ENCODE measurements at places on chromosomes 16 and 17.

DNA sequence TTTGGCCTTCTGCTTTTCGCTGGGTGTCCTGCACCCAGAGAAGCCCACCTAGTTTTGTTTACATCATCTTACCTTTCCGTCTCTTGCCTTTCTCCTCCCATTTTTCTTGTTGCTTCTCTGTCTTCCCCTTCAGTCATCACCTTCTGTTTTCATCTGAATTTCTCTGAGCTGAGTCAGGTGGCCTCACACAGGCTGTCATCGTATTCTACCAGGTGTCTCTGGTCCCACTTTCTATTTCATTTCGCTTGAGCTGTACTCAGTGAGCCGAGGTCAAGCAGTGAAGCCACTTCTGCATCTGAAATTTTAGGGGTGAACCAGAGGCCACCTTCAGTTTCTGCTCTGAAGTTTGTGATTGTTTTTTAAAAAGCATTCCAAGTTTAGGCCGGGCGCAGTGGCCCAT, 9.7 kb downstream of the CRAMP1 start:
- DNase-seq, result no peak

- no peak for DNase-seq
Observed at GRCh38 chr16:30490210-30490609, 17.7 kb downstream of the ITGAL start.

- DNase-seq, result peak; percentile 86
Observed at GRCh38 chr16:30921748-30922419, 1.5 kb upstream of the FBXL19 start.

DNA sequence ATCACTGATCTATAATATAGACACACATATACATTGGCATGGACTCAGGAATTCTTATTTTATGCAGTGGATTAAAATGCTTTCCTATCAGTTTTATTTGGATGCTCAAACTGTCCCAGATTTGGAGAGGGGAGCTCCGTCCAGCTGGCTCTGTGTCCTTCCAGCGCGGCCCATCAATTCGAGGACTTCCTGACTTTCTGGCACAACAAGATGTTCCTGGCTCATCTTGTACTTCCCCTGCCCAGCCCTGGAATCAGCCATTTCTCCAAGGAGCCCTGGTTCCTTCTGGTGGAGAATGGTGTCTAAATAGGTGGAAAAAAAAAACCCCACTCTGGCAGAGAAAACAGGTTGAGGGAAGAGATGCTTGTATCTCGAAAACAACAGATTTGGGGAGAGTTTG, 94.5 kb downstream of the CRISPLD2 start:
- DNase-seq, result no peak

DNA sequence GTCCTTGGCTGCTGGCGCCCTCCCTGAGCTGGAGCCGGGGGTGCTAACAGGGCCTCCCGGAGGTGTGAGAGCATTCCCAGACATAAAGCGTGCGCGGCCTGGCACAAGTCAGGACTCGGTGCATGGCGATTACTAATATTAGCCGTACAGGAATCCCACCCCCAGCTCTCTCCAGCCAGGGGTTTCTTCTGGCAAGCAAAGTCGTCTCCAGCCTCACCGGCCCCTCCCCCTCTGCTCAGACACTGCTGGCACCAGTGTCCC, 5.0 kb downstream of the CASKIN1 start:
- no peak for DNase-seq

GRCh38 chr16:72598696-72599095, 426.7 kb upstream of the PMFBP1 start:
- no peak for DNase-seq

DNA sequence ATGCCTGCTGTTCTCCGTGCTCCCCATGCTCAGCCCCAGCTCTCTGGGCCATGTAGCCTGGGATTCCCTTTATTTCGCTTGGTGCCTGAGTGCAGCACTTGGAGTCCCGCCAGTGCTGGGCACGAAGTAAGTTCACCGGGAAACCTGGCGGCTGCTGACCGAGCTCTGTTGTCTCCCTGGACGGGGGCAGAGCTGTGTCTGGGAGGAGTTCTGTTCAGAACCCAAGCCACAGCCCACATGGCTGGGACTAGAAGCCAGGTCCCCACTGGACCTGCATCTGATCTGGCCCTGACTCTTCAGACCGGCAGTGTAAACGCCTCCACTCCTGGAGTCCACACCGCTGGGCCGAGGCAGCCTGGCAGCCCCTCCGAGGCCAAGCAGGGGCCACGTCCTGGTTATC, 37.5 kb upstream of the CIBAR2 start:
- DNase-seq, result no peak

- DNase-seq, result peak; percentile 64
Observed at GRCh38 chr17:81401723-81402529, 6.7 kb downstream of the BAHCC1 start.

- DNase-seq, result no peak
Observed at GRCh38 chr16:81190667-81191066, 47.8 kb upstream of the BCO1 start.

GRCh38 chr17:44282264-44282663, 14.3 kb upstream of the SLC4A1 start:
- DNase-seq, result no peak

GRCh38 chr16:70805380-70805779, 4.4 kb upstream of the VAC14 start:
- no peak for DNase-seq

DNA sequence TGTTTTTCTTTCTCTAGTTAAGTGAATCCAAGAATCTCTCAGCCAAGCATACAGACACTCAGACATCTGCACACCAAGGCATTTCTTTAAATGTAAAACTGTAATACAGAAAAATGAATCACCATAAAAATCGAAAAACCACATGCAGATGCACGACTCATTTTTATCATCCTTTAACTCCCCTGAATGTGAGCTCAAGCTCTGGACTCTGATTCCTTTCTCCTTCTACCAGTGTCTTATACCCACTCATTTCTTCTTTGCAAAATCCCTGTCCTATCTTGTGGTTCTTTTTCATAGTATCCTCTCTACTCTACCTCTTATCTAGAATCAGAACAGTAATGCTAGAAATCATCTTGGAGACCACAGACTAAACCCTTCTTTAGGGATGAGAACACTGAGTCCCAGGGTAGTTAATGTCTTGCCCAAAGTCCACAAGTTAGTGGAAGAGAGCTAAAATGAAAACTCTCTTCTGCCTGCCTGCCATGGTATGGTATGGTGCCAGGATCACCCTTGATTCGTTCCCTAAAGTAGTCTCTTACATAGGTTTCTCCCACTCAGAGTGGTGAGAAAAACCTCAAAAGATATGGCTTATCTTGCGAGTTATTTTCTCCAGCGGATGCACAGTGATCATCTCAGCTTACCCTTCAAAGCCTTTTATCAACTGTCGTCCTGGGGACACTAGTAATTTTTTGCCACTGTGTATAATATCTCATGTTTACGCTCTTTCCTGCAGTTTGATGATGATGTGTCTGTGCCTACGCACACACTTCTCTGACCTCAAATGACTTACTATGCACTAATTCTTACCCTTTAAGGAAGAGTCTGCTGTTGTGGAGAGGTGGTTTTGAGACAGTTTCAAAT, 30.2 kb downstream of the BRD7 start:
- DNase-seq, result no peak

DNA sequence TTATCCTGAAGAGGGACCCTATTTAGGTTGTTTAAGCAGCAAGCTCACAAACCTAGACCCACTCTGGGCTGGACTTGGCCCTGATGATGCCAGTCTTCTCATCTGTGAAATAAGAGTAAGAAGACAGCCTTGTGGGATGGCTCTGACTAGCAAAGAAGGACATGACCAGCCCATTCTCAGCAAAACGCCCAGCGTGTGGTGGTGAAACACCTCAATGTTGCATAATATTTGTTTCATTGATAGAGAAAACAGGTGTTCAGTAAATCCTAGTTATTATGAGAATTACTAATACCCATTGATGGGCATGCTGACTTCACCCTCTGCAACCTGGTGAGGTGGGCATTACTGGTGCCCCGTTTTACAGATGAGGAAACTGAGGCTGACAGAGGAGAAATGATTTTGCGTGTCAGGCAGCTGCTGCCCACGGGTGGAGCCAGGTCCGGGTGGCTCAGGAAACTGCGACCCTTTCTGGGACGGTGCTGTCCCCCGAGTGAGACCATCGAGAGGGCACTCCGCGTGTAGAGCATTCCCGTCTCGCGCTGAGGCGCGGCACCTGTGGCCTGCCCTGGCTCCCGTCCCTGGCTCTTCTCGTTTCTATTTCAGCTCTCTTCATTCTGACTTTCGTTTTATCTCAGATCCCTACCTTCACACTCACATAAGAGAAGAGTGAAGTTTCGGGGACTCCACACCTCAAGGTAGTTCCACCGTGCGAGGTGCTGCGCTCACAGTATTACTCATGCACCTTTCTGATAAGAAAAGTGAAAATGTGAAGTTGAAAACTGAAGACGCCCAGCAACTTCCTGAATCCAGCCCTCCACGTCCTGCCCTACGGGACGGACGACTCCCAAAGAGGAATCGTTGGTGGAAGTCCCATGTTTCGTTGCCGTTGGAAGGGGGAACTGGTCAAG, 48.5 kb downstream of the IRF8 start:
- DNase-seq, result no peak

DNA sequence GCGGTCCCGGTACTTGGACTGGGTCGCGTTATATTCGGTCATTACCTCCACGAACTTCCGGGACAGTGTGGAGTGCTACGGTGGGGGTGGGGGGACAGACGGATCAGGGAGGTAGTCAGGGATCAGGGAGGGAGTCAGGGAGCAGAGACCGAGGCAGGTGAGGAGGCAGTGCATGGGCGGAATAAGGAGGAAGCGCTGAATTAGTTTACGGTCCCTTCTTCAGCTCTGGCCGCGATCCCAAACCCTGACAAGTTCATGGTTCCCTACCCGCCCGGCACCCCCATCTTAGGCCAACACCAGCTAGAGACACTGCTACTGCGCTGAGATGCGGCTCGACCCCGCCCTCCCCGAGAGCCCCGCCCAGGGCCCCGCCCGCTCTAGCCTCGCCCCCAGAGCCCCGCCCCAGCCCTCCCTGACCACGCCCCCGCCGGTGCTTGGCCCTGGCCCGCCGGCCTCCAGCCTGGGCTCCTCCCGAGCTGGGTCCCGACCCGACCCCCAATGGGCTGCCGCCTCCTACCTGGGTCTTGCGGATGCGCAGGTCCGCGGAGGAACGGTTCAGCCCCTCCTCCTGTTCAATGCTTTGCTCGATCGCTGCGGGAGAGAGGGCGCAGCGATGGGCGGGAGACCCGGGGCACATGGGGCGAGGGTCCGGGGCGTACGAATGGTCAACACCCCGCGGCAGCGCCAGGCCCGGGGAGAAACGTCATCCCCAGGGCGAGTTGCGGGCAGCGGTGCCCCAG, 12.1 kb downstream of the HSD3B7 start:
- DNase-seq, result peak; percentile 83

GRCh38 chr17:81432941-81433340, 37.7 kb downstream of the BAHCC1 start:
- peak; percentile 46 for DNase-seq

GRCh38 chr17:67912656-67913055, 83.6 kb downstream of the C17orf58 start:
- no peak for DNase-seq

DNA sequence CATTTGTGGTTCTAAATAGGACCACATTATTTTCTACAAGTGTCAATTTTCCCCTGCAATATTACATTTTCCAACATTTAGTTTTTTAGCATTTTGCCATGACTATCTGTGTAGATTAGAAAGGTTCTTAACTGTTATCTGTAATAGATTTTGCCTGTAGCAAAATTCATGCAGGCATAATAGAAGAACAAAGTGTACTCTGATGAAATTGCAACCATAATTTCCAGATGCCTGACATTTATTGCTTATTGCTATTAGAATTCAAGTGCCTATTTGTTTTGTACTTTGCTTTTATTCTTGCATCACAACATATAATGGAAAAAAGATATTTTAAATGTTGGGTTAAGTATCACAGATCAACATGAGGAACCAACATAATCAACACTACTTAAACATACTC, 337.7 kb downstream of the TOX3 start:
- DNase-seq, result no peak

GRCh38 chr16:66002601-66003000, 363.9 kb upstream of the CDH5 start:
- no peak for DNase-seq

- peak; percentile 72 for DNase-seq
Observed at GRCh38 chr17:43020789-43021740, 1.1 kb downstream of the VAT1 start.

DNA sequence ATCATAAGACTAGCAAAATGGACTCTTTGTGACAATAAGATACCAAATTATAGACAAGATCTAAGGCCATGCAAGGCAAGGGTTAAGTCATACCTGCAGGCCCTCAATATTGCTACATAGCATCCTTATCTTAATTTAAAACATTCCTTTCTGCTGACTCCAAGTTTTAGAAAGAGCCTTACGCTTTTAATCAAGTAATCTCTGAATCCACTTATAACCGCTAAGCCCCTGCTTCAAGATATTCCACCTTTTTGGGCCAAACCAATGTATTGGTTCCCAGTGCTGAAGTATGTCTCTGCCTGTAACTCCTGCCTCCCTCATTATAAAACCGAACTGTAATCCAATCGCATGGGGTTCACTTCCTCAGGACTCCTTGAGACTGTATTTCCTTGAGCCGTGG, 255.4 kb downstream of the PHKB start:
- DNase-seq, result no peak

DNA sequence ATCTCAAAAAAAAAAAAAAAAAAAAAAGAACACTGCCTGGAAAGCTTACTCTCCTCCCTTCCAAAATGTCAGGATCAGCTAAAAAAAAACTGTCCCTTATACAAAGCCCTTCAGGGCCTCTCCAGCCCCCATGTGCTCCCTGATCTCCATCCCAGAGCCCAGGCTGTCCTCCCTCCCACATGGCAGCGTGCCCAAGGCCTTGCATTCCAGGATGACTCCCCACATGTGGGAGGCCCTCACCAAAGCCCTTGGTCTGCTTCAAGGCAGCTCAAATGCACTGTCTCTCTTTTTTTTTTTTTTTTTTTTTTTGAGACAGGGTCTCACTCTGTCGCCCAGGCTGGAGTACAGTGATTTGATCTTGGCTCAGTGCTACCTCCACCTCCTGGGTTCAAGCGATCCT, 2.3 kb downstream of the FDXR start:
- peak; percentile 82 for DNase-seq

DNA sequence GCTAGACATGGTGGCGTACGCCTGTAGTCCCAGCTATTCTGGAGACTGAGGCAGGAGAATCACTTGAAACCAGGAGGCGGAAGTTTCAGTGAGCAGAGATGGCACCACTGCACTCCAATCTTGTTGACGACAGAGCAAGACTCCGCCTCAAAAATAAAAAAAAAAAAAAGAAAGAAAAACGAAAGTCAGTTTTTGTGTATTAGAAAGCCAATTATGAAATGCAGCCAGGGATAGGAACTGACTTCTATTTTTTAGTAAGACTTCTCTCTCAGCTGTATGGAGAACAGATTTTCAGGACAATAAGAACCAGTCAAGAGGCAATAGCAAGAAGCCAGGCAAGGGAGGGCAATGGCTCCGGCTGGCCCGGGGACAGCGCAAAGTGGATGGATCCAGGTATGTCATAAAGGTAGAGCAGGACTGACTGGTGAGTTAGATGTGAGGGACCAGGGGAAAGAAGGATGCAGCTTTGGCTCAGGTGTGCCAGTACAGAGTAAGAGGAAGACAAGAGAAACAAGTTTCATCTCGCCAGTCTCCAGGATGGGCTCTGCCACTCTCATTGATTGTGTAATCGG, 12.5 kb upstream of the CCL1 start:
- no peak for DNase-seq

Measured in Daoy (cell line).